Right cardiac atrium (tissue), 5 donors: ENCODE measurements at places on chromosomes 11 and 22.
A peak's percentile ranks its signal among the peaks of the same experiment; 100 is the strongest.

DNA sequence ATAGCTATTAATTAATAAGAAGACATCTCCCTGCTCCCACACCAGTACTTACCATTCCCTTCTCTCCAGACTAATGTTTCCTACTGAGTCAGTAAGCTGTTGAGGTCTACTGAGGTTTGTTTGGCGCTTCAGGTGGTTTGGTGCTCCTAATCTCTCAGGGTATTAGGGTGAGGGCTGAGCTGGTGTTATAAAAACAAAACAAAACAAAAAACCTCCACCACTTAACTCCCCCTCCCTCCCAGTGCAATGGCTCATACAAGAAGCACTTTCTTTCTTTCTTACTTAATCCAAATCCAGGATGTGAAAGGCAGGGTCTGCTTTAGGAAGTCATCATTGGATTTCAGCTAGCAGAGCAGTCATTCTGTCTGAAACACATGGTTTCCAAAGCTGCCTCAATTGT, 15.3 kb downstream of the CSTPP1 start:
- DNase-seq = no peak

DNA sequence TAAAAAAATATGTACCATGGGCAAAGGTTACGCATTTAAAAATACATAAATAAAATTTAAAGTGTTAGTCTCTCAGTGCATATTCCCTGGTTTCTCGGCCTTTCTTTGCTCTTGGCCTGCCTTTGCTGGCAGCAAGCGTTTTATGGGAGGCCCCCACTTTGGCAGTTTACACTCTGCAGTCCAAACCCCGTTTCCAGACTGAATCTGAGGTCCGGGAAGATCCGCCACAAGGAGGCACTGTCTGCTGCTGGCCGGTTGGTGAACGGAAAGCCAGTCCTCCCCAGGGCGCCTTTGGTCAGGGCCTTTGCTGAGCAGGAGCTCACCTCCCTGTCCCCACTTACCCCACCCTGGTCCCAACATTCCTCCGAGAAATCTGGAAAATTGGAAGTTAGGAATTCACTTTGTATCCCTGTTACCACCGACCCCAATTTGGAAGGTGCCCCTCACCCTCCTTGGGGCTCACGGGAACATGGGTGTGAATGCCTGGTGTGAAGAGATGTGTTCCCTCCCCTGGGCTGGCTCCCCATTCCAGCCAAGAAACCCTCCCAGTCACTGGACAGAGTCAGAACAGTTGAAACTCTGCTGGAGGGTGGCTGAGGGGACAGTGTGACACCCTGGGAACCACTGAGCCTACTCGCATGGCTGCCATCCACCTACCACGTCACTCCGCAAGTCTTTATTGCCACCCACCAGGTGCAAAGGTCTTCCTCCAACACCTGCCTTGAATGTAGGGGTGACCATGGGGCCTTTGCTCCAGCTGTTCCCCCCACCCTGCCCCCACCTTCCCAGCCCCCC, 9.4 kb upstream of the SF1 start:
- peak; percentile 83 for DNase-seq

DNA sequence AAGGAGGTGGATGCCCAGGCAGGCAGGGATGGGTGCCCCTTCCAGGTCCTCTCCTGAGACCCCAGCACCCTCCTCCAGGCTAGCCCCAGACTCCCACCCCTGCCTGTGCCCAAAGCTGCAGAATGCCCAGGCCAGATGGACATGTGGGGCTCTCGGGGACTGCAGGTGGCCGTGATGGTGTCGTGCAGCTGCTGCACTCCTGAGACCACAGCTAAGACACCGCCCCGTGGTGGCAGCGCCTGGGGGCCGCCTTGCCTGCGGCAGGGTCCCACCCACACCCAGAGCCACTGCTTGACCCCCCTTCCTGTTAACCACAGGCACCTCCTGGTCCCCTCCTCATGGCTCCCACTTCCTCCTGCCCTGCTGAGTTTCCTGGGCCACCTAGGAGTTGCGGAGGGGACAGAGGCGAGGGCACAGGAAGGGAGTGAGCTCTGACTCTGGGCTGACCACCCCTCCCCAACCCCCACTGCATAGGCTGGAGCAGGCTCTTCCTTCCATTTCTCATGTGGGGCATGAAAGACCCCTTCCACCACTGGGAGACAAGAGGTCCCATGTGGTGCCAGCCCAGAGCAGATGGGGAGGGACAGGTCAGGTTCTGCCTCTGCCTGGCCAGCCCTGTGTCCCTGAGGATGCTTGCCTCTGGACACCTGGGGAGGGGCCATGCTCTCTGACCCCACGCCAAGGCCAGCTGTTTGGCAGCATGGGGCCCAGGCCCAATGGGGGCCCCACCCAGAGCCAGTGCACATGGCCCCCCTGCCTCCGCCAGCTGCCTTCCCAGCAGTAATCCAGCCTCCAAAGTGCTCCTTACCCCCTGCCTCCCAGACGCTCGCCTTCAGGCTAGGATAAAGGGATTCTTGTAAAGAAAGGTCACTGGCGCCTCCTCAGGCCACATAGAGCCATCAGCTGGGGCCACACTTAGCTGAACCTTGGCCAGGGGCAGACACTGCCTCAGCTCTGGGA, 29.3 kb downstream of the OSBPL5 start:
- peak; percentile 52 for DNase-seq

DNA sequence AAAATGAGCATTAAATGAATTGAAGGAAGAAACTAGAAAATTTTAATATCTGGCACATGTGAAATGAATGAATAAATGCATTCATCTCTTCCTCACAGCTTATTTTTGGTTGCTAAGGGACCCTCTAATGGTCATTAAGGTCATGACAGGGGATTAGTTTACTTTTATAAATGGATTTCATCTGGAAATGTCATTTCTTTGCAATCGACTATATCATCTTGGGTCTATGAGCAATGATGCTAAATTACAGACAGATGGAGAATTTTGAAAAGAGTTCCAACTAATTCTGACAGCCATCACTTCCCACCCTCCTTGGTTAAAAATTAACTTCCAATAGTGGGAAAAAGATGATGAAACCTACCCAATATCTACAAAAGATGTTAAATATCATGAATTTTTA, 98.0 kb downstream of the KIF18A start:
- no peak for DNase-seq

- peak; percentile 83 for DNase-seq
Measured at GRCh38 chr11:111733611-111734088, 32.5 kb downstream of the PPP2R1B start.

- no peak for DNase-seq
Measured at GRCh38 chr11:69667619-69668604, 7.2 kb downstream of the LTO1 start.

DNA sequence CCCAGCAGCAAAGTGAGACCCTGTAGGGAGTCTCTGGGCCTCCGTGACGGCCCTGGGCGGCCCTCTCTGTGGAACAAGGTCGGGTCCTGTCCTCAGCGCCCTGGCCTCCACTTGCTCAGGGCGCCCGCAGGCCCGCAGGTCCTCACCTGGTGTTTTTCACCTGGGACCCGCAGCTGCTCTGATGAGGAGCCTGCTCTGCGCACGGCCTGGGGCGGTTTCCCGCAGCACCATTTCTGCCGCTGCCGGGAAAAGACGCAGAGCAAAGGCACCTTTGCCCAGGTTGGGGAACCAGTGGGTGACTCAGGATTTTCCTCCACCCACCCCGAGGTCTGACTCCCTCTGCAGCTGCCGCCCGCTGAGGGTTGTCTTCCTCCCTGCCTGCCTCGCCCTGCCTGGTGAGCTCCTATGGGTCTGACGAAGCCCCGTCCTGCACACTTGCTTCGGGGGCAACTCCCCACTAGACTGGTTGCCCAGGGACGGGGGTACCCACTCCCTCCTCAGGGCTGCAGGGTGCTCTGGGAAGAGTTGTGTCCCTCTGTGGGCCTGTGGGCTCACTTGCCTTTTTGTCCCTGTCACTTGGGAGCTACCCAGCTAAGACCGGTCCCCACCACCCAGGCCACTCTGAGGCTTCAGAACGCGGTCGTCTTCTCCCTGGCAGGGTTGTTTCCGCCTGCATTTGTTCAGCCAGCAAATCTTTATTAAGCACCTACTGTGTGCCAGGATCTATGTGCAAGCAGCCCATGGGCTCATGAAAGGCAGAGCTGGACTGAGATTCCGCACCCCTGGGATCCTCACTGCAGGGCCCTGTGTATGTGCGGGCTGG, 89.5 kb downstream of the KCNQ1 start:
- DNase-seq = peak; percentile 52

GRCh38 chr11:69537855-69538640, 56.6 kb downstream of the LINC01488 start:
- no peak for DNase-seq

DNA sequence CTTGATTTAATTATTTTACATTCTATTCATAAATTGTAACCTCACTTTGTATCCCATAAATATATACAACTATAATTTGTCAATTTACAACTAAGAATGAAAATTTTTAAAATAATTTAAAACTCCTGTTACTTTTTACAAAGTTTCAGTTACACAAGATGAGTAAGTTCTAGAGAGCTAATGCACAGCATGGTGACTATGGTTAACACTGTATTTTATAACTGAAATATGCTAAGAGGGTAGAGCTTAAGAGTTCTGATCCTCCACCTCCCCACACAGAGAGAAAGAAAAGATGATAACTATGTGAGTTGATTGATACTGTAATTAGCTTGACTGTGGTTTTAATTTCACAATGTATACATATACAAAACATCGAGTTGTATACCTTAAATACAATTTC, 412.5 kb upstream of the DDI1 start:
- no peak for DNase-seq

DNA sequence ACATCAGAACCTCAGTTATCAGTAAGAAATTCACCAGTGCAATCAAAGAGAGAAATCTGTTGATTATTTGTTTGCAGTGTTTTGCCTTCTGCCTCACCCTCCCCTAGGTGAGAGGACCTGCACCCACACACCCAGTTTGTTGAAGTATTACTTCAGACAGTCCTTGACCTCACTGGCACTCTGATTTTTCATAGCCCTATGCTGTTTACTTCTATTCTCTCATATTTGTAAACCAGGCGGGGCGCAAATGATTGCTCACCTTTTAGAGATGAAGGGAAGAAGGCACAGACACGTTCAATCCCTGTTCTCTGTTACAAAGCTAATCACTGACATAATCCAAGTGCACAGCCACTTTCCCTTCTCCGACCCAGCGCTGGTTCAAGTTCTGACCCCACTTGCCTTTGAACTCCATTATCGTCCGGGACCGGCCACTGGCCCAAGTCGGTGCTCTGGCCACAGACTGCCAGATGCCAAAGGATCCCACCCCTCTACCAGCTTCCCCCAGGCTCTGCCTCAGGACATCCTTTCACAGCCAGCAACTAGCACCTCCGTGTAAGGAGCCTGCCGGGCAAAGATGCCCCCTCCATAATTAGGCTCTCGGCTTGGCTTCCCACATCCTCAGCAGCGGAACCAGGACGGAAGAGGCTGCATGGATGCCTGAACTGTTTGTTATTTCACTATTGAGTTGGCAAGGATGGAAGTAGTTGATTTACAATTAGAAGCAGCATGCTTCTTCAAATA, 1.7 kb downstream of the ETS1 start:
- DNase-seq = no peak

- no peak for DNase-seq
Measured at GRCh38 chr11:57426439-57426928, 437 bp downstream of the SLC43A3 start.

- DNase-seq = no peak
Measured at GRCh38 chr11:77510851-77511250, 37.0 kb upstream of the PAK1 start.

DNA sequence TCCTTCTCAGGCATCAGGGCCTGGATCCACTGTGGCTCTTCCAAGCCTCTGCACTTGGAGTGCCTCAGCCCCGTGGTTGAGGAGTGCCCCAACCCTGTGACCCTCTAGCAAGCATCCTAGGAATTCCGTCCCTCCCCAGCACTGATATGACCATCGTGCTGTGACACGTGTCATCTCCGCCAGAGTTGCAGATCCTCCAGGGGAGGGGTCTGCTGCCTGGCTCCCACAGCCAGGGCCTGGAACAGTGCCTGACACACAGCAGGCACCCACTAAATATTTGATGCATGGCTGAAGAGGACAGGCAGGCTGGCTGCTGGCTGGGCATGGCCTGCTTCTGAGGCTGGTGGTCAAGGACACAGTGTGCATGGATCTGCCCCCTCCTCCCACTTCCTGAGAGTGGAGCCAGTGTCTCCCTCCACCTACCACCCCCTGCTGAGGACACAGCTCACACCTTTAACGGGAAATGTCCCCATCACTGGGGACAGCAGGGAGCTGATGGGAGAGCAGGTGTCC, 1.7 kb upstream of the CD81 start:
- peak; percentile 83 for DNase-seq

GRCh38 chr11:78940500-78941225, 366.0 kb upstream of the NARS2 start:
- DNase-seq = no peak

- no peak for DNase-seq
Measured at GRCh38 chr11:35839368-35840161, 104.3 kb upstream of the LDLRAD3 start.

DNA sequence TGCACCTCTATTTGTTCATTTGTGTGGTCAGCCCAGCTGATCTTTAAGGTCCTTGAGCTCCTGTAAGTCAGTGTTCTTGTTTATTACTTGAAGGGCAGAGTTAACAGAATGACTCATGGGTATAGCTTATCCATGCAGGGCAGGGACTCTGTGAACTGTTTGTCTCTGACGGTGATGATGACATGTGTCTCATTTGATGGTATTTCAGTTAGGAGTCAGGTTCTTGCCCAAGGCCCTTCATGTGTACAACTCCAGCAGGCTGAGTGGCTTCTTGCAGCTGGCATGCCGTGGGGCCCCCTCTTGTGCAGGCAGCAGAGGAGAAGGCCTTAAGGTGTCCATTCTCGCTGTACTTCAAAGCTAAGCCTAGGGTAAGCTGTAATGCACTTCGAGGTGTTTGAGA, 165.1 kb downstream of the DBX1 start:
- DNase-seq = peak; percentile 19

DNA sequence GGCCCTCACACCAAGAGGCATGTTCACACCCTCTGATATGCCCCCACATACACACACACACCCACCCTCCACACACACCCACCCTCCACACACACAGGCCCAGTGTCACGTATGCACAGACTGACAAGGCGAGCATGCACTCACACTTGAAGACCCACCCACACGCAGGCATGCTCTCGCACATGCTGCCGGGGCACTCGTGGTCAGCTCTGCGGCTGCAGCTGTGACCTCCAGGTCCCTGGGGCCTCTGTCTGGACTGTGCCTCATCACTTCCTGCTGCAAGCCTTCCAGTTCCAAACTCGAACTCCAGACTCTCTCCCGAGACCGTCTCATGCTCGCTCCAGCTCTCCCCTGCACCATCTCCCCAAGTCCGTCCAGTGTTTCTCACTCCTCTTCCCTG, 9.5 kb downstream of the DCHS1 start:
- DNase-seq = peak; percentile 92

- DNase-seq = no peak
Measured at GRCh38 chr11:119305556-119306372, 11.2 kb downstream of the MCAM start.
